ENCODE measurements at places on chromosomes 11 and 22.

GRCh38 chr22:43435851-43436811, 24.3 kb downstream of the MPPED1 start:
- no peak for DNase-seq

- DNase-seq = no peak
These were observed 13.9 kb downstream of the STX3 start for GRCh38 chr11:59769111-59769510.

GRCh38 chr11:57348636-57349313, 10.6 kb downstream of the P2RX3 start:
- no peak for DNase-seq

GRCh38 chr11:119726150-119726553, 2.8 kb downstream of the NECTIN1 start:
- DNase-seq = no peak

- no peak for DNase-seq
These were observed 7.2 kb downstream of the ADAMTS15 start for GRCh38 chr11:130455483-130456127.

- DNase-seq = no peak
These were observed 36.4 kb downstream of the MAML2 start for GRCh38 chr11:96306600-96306932.

DNA sequence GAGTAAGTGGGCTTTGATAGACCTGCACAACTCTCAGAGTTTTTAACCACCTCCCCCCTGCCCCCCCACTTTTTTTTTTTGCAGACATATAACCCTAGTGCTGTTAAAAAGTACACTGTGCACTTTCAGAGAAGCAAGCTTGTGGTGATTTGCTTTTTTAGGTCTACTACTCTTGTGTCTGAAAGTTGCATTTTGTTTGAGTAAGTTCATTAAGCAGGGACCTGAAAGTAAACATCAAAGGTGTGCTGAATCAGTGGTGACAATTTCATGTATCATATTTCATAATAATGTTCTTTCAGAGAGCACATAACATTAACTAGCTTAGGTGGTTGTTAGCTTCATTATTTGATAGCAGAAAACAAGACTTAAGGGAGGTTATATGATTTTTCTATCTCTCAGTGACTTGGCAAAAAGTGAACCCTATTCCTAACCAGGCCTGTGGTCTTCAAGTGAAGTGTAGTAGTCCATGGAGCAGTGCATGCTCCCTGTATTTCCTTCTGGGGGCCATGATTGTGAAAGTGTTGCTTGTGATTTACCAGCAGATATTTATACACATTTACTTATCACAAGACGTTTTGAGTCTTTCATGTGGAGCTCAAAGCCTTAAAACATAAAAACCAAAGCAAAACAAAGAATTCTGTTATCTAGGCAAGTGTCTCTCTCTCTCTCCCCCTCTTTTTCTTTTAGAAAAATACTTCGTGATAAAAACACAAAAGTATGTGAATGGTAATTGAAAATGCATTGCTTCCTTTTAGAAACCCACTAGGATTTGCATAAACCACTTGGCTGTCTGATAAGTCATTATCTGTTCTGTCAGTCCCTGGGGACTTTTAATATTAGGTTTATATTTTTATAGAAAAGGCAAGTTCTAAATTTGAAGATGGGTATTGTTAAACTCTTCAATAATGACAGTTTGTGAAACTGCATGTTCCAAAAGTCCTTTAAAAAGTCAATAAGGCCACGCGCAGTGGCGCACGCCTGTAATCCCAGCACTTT, 7.5 kb upstream of the RAG2 start:
- no peak for DNase-seq

DNA sequence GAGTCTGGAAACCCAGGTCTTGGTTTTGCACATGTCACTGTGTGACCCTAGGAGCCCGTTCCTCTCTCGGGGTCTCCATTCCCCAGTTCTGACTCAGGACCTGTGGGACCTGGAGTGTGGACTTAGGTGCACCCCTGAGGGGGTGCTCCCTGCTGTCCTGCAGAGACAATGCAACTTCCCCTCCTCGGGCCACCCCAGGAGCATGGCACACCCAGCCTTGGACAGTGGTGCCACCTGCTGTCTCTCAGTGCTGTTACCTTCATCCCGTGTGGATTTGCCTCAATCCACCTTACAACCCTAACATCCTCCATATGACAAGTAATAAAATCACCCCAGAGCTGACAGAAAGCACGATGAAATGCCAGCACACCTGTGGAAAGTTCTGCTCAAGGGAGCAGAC, 27.5 kb upstream of the CRYBB3 start:
- DNase-seq = peak; percentile 9

- DNase-seq = peak; percentile 27
These were observed 2091.9 kb downstream of the LRRC4C start for GRCh38 chr11:39367534-39367933.

DNA sequence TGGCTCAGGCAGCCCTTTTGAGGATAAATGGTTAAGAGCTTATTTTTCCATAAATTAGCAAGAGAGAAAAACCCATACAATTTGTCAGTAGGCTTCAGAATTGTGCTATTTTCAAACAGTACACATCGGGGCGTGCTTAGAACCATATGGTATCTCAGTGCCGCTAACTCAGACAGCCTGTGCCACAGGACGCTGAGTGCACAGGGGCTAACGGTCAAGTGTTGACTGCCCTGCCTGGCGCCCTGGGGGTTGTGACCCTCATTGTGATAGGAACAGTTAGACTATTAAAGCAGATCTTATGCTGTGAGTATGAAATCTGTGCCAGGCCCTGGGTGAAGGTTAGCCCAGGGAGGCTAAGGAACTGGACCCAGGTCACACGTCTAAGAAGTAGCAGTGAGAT, 1519.7 kb downstream of the BRD1 start:
- no peak for DNase-seq

GRCh38 chr11:110655967-110656366, 56.3 kb downstream of the ARHGAP20 start:
- no peak for DNase-seq

- no peak for DNase-seq
These were observed 107.4 kb downstream of the SERGEF start for GRCh38 chr11:17905477-17905876.

DNA sequence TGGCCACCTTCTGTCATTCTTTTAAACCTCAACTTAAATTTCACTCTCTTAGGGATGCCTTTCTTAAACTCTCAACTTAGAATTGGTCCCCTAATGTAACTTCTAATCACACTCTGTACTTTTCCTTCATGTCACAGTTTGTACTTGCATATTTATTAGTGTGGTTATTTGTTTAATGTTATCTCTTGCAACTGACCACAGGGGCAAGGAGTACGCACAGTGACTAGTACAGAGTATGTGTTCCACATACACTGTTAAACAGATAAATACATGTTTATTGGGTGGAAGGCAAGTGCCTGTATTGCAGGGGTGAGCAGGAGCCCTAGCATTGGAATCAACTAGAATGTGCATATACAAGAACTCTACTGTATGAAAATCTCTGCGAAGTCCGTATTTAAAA, 554.0 kb downstream of the INSC start:
- DNase-seq = no peak

GRCh38 chr11:46391578-46392420, at the start of gene CHRM4:
CHRM4 (minus strand) TSS chr11:46391776; CDS start chr11:46386557, 5,219 bp downstream.
- no peak for DNase-seq

- peak; percentile 33 for DNase-seq
These were observed 61.5 kb upstream of the EED start for GRCh38 chr11:86182976-86183584.

- no peak for DNase-seq
These were observed 960.7 kb upstream of the RAG2 start for GRCh38 chr11:37558619-37559210.

- no peak for DNase-seq
These were observed 109.9 kb upstream of the AKIP1 start for GRCh38 chr11:8801121-8801520.

DNA sequence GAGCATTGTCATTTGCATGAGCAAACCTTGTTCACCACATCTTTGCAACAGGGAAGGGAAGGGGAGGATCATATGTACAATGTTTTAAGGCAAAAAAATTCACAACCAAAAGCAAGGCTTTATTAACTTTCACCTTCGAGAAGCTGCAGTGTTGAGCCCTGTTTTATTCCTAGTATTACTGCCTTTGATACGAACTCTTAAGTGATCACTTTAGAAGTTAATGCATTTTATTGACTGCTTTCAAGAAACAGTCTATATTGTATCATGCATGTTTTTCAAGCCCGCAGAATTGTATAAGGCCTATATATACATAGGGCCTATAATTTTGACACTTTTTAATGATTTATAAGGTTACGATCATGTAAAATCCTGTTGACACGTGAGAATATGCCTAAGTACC, 117.5 kb upstream of the VPREB1 start:
- DNase-seq = no peak

GRCh38 chr11:87660926-87661660, 514.1 kb downstream of the RAB38 start:
- no peak for DNase-seq

DNA sequence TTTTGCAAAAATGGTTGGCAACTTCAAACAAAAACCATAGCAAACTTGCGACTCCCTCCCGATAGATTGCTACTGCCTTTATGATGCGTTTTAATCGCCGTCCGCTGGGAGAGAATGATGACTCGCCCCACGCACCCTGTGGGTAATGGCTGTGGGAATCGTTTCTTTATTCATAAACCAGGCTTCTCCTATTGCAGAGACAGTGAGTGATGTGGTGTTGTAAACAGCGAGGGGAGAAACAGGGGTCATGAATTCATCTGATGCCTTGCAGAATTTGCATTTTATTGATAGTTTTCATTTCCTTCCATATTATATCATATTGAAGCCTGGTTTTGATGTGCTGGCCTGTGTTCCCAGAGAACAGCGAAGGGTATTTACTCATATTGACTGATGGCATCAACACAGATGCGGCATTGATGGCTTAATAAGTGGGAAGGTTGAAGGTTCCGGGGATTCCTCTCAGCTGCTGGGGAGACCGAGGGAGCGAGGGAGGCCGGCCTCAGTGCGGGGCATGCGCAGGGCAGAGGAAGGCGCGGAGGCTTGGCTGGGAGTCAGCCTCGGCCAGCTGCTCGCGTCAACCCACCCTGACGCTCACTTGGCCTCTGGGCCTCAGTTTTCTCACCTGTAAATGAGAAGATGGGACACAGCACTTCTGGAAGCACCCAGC, 41.3 kb downstream of the ARHGAP8 start:
- no peak for DNase-seq

- DNase-seq = no peak
These were observed 127.3 kb downstream of the TENM4 start for GRCh38 chr11:79313530-79313913.

- no peak for DNase-seq
These were observed 4.2 kb upstream of the PPP6R2 start for GRCh38 chr22:50338860-50339462.

DNA sequence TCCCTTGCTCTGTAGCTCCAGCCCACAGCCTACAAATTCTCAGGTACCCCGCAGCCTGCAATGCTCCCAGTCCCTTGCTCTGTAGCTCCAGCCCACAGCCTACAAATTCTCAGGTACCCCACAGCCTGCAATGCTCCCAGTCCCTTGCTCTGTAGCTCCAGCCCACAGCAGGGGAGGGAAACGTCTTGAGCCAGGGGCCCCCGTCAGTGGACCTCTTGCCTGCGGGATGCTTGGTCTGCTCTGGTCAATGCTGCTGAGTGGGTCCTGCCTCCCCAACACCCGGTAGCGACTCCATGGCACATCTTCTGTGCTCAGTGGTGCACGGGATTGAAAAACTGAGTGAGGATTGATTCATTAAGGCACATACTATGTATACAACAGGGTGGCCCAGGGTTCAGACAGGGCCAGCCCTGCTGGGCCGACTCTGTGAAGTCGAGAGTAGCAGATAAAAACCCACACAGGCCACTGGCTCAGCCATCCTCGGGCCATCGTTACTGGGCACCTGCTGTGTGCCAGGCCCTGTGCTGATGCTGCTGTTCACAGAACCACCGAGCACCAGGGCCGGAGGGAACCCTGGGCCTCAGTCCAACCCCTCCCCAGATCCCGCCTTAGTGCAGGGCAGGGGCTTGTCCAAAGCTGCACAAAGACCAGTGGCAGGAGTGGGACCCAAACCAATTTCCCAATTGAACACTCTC, 69.7 kb downstream of the MYO7A start:
- DNase-seq = no peak

GRCh38 chr22:33302549-33302948, 244.4 kb upstream of the SYN3 start:
- no peak for DNase-seq

- DNase-seq = no peak
These were observed 4.5 kb downstream of the SHISA8 start for GRCh38 chr22:41910050-41911000.

DNA sequence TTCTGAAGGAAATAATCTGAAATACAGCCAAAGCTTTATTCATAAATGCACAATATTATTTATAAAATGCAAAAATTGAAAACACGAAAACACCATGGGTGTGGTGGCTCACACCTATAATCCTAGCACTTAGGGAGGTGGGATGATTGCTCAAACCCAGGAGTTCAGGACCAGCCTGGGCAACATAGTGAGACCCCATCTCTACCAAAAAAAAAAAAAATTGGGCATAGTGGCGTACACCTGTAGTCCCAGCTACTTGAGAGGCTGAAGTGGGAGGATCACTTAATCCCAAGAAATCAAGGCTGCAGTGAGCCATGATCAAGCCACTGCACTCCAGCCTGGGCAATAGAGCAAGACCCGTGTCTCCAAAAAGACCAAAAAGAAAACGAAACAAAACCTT, 5.2 kb upstream of the RDX start:
- DNase-seq = no peak

- no peak for DNase-seq
These were observed 19.2 kb downstream of the EMID1 start for GRCh38 chr22:29224859-29225410.

DNA sequence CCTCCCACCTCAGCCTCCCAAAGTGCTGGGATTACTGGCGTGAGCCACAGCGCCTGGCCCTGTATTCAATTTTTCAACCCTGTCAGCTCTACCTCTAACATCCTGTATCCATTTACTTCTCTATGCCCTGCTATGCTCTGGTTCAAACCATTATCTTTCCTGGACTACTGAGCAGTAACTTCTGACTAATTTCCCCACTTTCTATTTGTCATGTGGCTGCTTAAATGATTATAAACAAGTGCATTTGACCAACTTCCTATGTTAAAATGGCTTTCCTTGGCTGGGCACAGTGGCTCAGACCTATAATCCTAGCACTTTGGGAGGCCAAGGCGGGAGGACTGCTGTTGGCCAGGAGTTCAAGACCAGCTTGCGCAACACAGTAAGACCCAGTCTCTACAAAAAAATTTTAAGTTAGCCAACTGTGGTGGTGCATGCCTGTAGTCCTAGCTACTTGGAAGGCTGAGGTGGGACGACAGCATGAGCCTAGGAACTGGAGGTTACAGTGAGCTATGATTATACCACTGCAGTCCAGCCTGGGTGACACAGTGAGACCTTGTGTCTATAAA, 2.1 kb downstream of the MED19 start:
- no peak for DNase-seq

DNA sequence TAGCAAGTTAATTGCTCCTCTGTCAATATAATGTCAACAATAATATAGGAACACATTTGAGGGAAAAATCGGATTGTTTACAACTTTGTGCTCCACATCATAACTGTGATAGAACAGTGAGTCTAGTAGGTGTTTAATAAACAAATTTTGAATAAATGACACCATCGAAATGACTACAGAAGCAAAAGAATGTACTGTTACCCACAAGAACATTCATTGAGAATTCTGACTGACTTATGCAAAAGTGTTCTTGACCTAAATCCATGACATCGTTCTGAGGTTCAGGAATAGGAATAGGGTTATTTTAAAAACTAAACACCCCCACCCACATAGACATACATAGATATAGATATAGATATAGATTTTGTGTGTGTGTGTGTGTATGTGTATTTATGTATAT, 8.4 kb downstream of the LRRC4C start:
- no peak for DNase-seq

Measured in CD4-positive, alpha-beta memory T cell (primary cell).